ENCODE measurements at places on chromosomes 1 and 21.
A peak's percentile ranks its signal among the peaks of the same experiment; 100 is the strongest.

GRCh38 chr1:23470282-23471070 lies 13.5 kb downstream of the ASAP3 start:
- DNase-seq, result no peak

DNA sequence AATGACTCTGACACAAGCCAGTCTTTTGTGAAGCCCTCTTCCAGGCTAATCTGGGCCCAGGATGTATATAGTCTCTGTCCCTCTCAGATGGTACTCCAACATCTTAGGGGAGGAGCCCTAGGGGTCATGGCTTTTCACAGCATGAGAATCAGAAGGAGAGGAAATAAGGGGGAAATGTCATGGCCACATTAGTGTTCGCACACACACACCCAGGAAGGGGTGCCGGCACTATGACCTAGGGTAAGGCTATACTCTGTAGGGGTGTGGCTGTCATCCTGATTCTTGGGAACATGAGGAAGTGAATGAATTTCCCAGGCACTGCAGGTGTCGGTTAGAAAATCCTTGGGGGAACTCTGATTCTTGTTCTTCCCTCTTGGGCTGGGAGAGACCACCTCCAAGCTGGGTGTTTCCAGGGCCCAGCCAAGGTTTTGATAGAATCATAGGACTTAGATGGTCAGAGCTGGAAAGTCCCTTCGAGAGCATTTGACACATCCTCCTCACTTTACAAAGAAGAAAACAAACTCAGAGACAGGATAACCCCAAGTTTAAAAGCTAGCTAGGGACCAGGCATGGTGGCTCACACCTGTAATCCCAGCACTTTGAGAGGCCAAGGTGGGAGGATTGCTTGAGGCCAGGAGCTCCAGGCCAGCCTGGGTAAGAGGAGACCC lies 22.0 kb downstream of the GFI1 start:
- no peak for DNase-seq

GRCh38 chr1:183778568-183779433 lies 26.1 kb upstream of the RGL1 start:
- no peak for DNase-seq

DNA sequence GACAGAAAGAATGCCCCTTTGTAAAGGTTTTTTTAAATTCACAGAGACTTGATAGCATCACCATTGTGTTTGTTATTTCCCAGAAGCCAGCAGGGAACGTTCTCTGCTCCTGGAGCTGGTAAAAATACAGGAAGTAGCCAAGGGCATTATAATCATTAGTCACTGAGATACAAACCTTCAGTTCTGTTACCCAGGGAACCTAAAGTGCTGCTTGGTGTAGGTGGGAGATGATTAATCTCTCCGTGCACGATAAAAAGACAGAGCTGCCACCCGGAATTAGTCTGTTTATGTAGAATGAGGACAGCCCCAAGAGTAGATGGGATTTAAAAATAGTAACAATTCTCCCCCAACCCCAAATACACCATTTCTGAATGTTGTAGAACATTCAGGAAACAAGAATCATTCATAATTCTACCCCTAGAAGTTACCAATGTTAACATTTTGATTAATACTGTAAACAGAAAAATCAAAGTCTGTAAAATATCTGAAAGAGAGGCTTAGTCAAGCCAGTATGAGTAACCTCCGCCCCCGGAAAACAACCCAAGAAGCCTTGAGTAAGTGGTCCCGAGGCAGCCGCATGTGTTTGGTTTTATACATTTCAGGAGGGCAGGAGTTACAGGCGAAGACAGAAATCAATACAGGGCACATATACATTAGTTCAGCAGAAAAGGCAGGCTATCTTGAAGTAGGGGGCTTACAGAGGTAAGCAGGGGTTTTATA lies 45.3 kb upstream of the CTBS start:
- DNase-seq, result peak; percentile 78

DNA sequence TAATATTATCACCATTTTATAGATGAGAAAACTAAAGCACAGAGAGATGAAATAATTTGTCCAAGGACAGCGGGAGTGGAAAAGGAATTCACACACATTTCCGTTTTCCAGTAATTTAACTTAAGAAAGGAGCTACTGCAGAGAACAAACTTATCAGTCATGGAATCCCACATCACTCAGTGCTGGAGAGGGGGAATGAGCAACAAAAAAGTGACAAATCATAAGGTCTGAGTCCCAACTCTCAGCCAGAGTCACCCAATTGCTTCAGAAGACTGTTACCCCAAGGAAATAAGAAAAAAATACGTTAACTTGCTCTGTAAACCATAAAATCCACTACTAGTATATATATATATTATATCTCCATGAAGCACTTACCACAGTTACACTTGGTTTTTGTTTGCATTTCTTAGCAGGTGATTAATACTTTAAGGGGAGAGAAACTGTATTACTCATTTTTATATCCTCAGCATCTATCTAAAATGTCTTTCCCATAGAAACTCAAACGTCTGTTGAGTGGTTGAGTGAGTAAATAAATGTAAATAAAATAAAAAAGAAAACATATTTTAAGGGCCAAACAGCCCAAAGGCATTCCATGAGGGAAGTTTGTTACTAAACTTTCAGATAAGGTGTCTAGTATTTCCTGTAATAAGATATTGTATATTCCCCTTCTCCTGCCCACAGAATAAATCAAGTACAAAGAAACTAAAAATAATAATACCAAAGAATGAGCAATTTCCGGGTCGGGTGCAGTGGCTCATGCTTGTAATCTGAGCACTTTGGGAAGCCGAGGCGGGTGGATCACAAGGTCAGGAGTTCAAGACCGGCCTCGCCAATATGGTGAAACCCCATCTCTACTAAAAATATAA lies 76.8 kb downstream of the SLC45A1 start:
- peak; percentile 19 for DNase-seq

GRCh38 chr1:240093120-240093961 lies 1.7 kb downstream of the FMN2 start:
- no peak for DNase-seq

DNA sequence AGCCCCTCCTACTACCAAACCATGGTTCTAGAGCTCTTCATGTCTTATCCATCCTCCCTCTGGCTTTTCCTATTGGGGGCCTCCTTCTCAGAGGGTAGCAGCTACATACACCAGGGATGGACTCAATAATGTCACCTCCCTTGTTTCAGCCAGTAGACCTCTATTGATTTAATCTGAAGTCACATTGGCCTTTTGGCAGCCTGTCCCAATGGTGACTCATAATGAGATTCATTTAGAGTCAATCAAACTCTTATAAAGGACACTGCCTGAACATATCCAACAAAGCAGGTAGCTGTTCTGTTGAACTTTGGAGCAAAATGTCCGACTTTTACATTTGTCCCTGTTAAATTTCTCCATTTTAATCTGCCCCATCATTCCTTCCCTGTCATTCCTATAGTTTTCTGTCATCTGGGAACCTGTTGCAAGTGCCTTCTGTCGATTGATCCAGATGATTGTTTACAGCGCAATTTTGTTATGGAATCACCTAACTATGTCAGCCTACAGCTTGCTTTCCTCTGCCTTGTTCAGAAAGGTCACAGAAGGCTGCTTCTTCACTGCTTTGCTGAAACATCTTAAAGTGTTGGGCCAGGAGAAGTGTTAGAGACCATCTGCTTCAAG lies 105.9 kb downstream of the ETS2 start:
- no peak for DNase-seq

GRCh38 chr1:116737855-116738321 lies 16.3 kb upstream of the CD2 start:
- no peak for DNase-seq

- no peak for DNase-seq
Observed at GRCh38 chr1:168688644-168689326, 40.2 kb downstream of the DPT start.
